Activated naive CD4-positive, alpha-beta T cell (primary cell): ENCODE measurements at places on chromosomes 13 and 19.

- no peak for DNase-seq
Observed at GRCh38 chr13:25882466-25883357, 169.1 kb downstream of the SHISA2 start.

- no peak for DNase-seq
Observed at GRCh38 chr19:45887200-45887710, 1.3 kb upstream of the IRF2BP1 start.

DNA sequence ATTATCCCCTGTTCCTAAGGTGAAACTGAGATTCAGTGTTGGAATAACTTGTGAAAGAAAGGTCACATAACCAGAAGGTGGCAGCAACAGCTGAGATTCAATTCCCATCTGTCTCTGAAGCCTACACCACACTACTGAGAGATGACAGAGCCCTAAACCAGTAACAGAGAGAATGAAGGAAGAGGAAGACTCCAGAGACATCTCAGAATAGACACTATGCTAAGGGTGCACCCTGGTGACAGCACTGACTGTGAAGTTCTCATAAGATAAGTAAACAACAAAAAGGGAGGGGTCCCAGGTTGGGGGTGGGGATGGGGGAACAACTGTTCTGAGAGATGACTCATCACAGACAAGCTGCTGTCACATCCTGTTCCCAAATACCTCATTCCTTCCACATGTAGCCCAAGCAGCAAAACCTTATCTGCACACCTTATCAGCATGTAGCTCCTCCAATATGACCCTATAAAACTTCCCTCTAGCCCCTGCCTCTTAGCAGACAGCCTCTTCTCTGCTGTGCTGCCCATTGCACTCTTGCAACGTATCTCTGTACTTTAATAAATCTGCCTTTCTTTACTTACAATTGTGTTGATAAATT is 46.5 kb downstream of the UTP14C start:
- no peak for DNase-seq

- DNase-seq, result no peak
Observed at GRCh38 chr19:35782589-35782988, 7.2 kb downstream of the ARHGAP33 start.

DNA sequence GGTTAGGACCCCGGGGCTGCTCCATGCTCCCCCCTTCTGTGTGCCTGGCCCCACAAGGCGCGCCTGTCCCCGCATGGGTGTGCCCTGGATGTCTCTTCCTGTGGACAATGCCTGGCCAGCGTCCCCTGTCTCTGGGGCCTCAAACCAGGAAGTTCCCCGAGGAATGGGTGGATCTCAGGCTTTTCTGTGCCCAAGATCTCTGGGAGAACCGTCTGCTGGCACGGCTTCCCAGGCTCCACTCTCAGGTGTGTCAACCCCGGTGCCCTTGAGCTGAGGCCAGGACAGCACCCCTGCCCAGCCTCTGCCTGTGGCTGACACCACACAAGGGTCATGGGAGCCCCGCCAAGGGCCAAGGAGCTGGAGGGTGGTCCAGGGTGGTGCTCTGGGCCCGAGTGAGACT is 15.7 kb downstream of the ZNF444 start:
- DNase-seq, result no peak

DNA sequence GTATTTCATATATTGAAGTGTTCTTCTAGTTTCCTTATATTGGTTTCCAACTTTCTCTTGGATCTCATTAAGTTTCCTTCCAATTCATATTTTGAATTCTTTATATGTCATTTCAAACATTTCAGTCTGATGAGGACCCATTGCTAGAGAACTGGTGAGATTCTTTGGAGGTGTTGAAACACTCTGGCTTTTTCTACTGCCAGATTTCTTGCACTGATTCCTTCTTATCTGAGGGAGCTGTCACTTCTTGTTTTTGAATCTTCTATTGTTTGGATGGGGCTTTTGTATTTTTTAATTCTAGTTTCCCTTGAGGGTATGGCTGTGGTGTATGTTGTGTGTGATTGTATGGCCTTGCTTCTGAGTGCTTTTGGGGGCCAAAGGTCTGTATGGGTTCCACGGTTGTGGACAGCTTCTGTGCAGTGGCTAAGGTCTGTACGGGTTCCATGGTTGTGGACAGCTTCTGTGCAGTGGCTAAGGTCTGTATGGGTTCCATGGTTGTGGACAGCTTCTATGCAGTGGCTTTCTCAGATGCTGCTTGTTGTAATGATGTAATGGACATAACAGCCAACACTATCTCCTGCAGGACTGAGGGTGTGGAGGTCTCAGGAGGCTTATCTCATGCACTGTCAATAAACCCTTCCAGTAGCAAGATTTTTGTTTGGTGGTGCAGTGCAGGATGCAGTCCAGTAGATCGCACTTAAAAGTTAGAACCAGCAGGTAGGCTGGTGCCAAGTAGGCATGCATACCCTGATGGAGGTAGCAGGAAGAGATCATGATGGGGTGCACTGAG is 36.8 kb downstream of the ACSBG2 start:
- DNase-seq, result no peak

- DNase-seq, result no peak
Observed at GRCh38 chr13:37216331-37216730, 110.9 kb upstream of the CSNK1A1L start.

DNA sequence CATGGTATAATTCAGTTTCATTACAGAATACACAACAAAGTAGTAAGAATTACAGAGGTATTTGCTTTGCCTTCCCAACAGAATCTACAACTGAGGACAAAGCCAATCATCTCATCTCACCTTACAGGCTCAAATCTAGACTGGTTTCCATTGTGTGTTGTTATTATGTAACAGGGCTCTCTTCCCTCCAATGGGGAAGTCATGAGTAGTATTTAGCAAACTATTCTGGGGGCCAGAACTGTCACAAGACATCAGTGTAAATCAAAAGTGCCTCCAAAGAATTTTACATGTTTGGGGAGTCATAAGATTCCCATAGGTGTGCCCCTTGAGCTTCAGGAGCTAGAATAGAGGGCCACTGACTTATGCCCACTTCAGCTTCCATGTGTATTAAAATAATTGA is 187.0 kb upstream of the EDNRB start:
- DNase-seq, result no peak

- DNase-seq, result no peak
Observed at GRCh38 chr19:8046569-8047165, 5.9 kb upstream of the CCL25 start.

DNA sequence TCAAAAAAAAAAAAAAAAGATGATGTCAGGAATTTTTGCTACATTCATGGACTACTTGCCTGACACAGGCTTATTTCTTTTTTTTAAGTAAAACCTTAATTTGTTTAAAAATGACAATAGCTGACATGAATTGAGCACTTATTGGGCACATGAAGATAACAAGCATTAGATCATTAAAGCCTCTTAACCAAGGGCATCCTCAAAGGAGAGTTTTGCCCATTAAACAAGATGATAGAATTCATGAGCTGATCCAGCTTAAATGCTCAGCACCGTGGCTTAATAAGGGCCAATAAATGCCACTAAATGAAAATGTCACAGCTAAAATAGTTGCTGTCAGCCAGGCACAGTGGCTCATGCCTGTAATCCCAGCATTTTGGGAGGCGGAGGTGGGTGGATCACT is 19.3 kb downstream of the FBXO17 start:
- no peak for DNase-seq

- no peak for DNase-seq
Observed at GRCh38 chr13:44876782-44877324, 112.4 kb downstream of the NUFIP1 start.

DNA sequence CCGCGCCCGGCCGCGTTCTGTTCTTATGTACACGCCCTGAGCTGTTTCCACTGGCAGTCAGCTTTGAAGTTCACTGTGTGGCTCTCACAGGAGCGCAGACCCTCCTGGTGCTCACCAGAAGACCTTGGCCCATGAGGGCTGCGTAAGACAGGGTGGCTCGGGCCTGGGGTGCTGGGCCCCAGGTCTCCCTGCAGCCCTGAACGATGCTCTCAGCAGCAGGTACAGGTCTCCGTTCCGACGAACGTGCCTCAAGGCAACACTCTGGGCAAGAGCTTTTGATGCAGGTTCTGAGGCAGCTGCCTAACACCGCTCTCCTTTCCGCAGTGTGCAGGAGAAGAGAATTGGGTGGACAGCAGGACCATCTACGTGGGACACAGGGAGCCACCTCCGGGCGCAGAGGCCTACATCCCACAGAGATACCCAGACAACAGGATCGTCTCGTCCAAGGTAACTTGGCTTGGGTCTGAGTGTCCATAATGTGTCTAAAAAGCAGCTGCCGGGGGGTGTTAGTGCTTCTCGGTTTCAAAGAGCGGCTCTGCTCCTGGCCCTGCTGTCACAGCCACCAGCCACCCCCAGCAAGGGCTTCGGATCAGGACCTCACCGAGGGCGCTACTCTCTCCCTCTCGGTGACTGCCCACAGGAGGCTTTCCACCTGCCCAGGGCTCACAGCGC is 95.1 kb downstream of the ATP11A start:
- DNase-seq, result no peak

- DNase-seq, result no peak
Observed at GRCh38 chr13:58048670-58049069, 417.1 kb downstream of the PCDH17 start.

DNA sequence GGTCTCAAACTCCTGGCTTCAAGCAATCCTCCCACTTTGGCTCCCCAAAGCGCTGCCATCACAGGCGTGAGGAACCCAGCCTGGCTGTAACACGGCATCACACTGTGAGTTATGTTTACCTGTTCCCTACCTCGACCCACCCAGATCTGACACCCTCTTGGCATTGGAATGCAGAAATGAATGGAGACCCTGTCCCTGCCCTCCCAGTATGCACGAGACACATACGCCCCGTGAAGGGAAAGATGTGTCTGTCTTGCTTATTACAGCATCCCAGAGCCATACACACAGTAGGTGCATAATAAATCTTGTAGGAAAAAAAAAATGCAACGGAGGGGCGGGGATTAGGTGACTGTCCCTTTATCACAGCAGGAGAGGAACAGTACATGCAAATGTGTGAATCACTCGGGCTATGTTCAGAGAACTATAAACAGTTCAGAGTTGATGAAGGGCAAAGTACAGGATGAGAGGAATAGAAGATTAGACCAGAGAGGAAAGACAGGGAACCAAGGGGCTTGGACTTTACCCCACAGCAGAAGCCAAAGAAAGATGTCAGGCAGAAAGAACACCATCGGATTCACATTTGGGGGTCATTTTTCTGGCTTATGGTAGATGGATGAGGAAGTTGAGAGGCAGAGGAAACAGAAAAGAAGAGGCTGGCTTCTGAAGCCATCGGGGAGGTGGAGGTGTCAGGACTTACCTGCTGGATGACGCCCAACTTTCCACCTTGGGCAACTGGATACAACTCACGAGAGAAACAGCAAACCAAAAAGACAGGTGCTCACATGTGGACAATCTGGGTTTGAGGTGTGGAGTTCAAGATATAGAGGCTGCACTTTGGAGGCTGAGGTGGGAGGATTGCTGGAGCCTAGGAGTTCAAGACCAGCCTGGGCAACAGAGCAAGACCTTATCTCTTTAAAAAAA is 94.3 kb downstream of the INSR start:
- no peak for DNase-seq

DNA sequence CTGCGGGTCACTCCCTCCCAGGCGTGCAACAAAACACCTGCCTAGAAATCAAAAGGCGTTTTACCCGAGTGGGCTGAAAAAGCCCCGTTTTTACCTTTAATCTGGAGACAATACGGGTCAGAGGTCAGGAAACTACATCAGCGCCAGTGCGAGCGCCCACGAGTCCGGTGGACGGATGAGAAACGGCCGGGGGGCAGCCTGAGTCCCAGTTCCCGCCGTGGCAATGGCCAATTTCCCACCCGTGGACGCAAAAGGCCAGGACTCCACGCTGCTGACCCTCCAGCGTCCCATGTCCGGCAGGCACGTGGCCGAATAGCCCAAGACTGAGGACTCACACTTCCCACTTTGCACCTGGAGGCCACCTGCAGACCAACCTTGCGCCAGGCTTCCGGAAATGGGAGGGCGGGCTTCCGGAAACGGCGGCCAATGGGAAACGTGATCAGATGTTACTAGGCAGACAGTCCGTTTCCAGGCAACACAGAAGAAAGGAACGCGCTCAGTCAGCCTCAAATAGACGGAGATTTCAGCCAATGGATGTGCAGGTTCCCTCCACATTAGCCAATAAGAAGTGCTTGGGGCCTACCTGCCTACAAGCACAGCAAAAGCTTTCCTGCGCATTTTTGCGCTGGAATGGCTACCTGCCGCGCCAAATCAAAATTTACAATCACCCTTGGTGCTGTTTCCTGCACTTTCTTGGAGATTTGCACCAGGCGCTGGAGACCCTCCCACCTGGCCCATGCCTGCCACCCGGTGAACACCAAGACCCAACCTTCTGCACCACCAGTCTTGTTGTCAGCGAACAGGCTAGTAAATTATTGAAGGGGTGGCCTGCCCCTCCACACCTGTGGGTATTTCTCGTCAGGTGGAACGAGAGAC is 47.4 kb downstream of the ZFP14 start:
- DNase-seq, result peak; percentile 1

GRCh38 chr19:5934774-5935472 is 20.9 kb downstream of the CAPS start:
- DNase-seq, result no peak

GRCh38 chr19:32101206-32101605 is 244.2 kb upstream of the ZNF507 start:
- DNase-seq, result no peak

DNA sequence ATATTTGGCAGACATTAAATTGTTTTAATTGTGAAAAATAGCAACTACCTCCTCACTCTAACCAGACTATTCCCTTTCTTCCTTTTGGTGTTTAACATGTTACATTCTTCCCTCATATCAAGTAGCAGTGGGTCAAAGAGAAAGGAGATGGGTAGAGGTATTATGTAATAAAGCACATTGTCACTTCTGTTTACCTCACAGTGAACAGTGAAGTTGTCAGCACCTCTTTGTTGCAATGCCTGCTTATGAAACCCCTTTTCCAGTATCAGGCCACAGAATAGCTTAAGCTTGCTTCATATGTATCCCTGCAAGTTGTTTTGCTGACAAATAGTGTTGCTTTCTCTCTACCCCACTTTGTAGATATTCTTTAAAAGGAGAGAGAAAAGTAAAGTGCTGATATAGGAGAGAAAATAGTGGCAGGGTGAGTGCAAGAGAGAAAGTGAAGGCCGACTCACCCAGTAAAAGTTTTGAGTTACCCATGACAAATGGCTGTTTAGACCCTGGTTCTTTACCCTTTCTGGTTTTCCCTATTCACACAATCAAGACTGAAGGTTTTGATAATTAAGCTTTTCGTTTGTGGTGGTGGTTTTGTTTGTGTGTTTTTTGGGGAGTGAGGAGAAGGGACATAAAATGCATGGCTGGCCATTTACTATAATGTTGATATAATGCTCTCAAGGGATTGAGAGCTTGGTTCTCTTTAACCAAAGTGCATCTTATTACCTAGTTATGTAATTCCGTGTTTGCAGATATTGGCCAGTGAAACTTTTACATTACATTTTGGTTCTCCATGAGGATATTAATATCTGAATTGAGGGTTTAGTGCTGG is 3.7 kb downstream of the ITM2B start:
- DNase-seq, result no peak

DNA sequence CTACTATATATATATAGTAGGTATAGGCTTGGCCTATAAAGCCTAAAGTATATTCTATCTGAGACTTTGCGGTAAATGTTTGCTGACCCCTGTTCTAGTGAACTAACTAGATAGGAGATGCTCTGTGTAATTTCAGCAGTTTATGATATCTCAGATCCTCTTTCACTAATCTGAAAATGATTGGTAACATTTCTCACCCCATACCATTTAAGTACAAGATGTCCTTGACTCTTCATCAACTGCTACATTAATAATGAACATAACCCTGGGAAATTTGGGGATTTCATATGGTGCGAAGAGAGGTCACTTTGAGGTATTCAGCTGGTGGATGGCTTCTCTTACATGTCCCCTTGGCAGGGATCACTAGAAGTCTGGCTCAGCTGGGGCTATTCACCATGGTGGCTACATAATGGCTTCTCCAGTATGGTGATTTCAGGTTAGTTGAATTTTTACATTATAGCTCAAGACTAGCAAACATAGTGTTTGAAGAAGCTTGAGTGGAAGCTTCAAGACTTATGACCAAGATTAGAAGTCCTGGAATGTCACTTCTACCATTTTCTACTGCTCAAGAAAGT is 103.6 kb upstream of the MYCBP2 start:
- DNase-seq, result no peak
